ENCODE measurements at places on chromosomes 3 and 15.

DNA sequence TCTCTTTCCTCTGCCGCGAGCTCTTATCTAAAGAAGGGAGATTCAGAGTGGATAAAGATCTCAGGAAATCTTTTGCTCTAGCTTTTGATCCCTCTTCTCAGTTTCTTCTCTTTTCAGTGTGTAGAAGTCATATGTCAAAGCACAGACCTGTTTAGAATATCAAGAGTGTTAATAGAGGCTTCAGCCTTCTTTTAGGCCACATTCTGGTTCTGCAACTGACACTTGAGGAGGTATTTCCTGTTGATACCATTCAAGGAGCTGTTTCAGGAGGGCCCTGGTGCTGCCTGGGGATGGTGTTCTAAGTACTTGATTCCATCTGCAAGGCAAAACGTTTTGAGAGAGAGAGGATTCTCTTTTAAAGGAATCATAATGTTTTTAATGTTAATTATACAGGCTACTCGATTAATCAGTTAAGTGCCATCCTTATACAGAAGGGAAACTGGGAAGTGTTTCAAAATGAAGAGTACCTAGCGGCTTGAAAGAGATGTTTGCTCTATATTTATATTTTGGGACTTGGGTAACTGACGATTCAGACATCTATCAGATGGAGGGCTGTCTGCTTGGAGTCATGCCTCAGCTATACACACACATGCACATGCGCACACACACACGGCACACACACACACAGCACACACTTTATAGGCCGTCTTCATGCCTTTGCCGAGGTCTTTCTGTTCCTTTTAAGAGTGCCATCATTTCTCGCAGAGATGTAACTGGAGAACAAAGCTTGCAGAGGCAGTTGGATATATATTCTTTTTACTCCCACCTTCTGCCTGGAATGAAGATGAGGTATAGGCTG is 313.9 kb downstream of the PTPRG start:
- no peak for DNase-seq

- DNase-seq, result no peak
Observed at GRCh38 chr3:134381076-134381475, 6.8 kb upstream of the AMOTL2 start.

- DNase-seq, result no peak
Observed at GRCh38 chr15:41965441-41966413, 6.6 kb downstream of the EHD4 start.

GRCh38 chr3:120850381-120851295 is 57.4 kb upstream of the STXBP5L start:
- DNase-seq, result no peak

DNA sequence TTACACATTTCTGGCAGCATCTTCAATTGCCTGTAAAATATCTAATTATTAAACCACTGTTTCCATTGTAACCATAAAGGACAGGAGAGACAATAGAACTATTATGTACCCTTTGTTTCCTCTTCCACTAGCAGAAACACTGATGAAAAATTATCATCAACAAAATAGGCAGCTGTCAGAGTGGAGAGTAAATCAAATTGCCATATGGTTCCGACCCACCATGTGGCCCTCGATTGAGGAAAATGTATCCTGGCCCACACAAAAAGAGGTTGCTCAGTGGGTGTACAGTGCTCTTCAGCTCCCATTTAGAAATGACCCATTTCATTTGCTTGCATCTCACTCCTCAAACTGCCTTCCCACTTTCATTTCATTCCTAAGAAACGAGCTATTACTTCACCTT is 570.6 kb upstream of the UBE2E2 start:
- no peak for DNase-seq

- DNase-seq, result no peak
Observed at GRCh38 chr15:75945953-75946352, 42.3 kb downstream of the FBXO22 start.

GRCh38 chr3:170632780-170633179 is 46.9 kb upstream of the SLC7A14 start:
- no peak for DNase-seq

- DNase-seq, result no peak
Observed at GRCh38 chr3:157816296-157816695, 289.9 kb downstream of the SHOX2 start.

- DNase-seq, result no peak
Observed at GRCh38 chr3:43343185-43343584, 56.8 kb downstream of the SNRK start.

GRCh38 chr15:33654860-33655259 is 313.4 kb upstream of the CHRM5 start:
- no peak for DNase-seq

GRCh38 chr3:150970665-150971324 is 1.7 kb downstream of the CLRN1 start:
- no peak for DNase-seq

DNA sequence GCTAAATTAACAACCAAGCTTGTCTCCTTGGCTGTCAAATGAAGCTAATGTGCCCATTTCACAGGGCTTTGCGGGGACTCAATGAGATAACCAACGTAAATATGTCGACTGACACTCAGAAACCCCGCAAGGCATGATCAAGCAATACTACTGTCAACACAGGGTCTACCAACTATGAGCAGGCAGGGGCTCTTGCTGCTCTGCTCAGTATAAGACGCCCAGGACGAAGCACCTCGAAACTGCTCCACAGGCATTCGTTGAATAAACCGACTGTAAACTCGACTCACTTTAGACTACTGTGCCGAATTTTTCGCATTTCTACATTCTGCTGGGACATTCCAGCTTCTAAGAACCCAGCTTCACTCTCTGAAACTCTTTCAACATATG is 55.0 kb downstream of the FEZF2 start:
- no peak for DNase-seq

DNA sequence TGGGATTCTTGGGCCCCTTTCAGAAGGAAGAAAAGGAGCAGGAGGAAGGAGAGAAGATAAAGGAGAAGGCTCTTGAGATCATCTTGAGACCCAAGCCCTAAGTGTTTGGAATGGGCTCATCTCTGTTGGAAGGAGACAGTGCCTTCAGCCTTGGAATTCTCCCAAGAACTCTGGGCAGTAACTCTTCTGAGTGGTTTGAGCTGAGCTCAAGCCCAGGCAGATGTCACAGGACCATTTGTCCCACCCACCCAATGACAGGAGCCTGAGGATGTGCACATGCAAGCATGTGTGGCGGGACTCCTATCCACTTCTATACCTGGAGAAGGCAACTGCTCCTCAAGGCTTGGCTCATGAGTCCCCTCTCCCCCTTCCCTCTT is 14.6 kb upstream of the TMEM40 start:
- no peak for DNase-seq

GRCh38 chr3:70393881-70394612 is 81.6 kb upstream of the MDFIC2 start:
- DNase-seq, result no peak

DNA sequence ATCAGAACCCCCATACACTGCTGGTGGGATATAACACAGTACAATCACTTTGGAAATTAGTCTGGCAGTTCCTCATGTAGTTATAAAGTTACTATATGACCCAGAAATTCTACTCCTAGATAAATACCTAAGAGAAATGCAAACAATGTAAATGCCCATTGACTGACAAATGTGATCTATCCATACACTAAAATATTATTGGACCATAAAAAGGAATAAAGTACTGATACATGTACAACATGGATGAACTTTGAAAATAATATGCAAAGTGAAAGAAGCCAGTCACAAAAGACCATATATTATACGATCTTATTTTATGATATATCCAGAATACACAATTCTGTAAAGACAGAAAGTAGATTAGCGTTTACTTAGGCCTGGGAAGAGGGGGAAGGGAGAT is 7.8 kb downstream of the IMPG2 start:
- DNase-seq, result no peak

- no peak for DNase-seq
Observed at GRCh38 chr15:99212406-99212805, 37.0 kb downstream of the TTC23 start.

GRCh38 chr3:159796226-159796625 is 192.4 kb upstream of the IL12A start:
- DNase-seq, result no peak

GRCh38 chr15:88615303-88616107 is 5.6 kb upstream of the AEN start:
- DNase-seq, result no peak
